Posterior cingulate gyrus (tissue), 11 donors: ENCODE measurements at places on chromosomes 13 and 19.

DNA sequence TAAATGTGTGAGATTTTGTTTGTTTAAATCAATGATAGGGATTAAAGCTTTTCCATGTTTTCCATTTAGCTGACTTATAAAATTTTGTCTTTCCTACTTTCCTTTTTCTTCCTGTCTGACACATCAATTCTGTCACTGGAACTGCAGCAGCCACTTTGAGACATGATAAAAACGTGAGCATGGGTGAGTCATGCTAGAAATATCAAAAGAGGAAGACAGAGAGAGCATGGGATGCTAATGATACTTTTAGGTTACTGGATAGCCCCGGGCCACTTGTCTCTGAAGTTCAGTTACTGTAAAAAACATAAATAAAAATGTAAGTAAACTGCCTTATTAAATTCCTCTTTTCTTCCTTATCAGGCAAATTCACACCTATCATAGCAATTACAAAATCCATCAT is 1332.0 kb upstream of the PCDH20 start:
- no peak for DNase-seq

GRCh38 chr19:17654993-17655392 is 33.2 kb downstream of the UNC13A start:
- DNase-seq: no peak

GRCh38 chr19:16014923-16015804 is 61.1 kb upstream of the TPM4 start:
- DNase-seq: peak; percentile 52

DNA sequence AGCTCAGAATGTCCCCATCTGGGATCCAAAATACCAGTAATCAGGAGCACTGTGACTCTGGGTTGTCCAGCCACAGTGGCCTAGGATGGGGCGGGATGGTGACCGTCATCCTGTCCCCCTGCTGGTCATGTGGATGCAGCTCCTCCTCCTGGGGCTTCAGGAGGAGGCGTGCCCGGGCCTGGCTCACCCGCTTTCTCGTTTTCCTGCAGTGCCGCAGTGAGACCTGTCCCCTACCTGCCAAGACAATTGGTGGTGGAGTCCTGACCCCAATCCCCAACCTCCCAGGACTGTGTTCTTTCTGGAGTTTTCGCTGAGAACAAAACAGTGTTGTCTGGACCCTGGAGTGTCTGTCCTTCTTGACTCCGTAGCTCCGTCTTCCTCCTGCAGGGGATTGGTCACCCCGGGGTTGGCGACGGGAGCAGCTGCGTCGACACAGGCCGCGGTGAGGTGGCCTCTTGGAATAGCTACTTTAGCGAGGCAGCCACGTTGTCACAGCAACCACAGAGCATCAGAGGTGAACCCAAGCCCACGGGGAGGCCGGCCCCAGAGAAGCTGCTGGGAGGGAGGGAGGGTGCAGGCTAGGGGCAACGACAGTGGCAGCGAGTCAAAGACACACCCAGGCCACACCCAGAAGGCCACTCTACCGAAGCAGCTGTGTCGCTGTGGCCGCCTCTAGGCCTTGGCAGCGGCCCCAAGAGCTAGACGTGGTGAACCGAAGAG is 10.2 kb upstream of the EMC10 start:
- no peak for DNase-seq

DNA sequence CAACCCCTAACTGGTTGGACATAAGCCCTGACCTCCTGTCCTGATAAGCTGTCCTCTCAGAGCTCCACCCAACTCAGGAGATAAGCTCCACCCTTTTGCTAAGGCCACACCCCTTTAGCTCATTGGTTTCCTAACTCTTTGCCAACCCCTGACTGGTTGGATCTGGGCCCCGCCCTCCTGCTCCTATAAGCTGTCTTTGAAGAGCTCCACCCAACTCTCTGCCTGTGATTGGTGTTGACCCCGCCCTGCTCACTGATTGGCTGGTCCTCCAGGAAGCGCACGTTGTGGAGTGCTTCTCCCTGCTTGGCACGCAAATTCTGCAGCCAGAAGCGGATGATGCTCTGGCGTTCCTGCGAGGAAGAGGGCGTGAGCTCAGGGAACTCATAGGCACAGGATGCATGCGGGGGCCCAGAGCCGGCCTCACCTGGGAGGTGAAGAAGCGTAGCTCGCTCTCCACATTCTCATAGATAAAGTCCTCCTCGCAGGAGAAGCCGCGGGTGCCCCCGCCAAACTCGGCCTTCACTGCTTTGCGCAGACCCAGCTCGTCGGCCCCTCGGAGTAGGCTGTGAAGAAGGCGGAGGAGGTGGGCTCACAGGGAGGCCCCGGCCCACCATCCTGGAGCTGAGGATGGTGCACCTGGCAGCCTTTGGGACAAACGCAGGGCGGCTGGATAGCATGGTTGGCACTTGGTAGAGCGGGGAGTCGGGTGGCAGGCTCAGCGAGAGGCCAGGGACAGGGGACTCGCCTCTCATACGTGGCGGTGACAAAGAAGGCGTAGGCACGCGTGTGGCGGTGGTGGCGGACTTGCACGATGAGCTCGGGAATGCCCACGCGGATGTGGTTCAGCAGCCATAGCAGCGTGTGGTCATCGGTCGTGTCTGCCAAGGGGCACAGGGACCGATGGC is 1.7 kb downstream of the ANO8 start:
- DNase-seq: no peak
